Stimulated activated CD8-positive, alpha-beta memory T cell treated with anti-CD3 and anti-CD28 coated beads, Interleukin-15, amount 100 ng/mL, for 24 hours (primary cell): ENCODE measurements at places on chromosomes 7 and 10.

GRCh38 chr10:25068152-25069058 is 52.0 kb downstream of the THNSL1 start:
- no peak for DNase-seq

- DNase-seq = no peak
Measured at GRCh38 chr7:71775648-71776047, 636.5 kb downstream of the CALN1 start.

GRCh38 chr10:114837690-114838089 is 16.1 kb downstream of the FHIP2A start:
- DNase-seq = no peak

- no peak for DNase-seq
Measured at GRCh38 chr10:24449321-24449740, 240.4 kb downstream of the KIAA1217 start.

GRCh38 chr7:129611246-129612111 is at the start of gene NRF1:
Gene NRF1 (plus strand): TSS chr7:129611720. CDS start chr7:129657352, 45,632 bp downstream.
- peak; percentile 81 for DNase-seq

DNA sequence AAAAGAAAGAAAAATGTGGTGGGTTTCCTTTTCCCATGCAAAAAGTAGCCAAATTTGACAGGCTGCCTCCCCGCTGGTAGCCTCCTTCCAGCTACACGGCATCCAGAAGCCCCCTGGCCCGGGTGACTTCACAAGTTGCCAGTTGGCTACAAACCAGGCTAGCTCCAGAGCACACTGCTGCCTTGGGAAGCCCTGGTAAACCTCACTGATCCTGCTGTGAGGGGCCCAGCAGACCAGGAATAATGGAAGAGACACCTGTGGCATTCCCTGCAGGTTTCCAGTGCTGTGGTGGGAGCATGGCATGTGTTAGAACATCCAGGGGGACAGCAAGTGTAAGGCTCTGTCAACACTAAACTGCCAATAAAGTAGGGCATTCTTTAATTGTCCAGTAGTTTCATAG is 55.7 kb upstream of the TM9SF3 start:
- no peak for DNase-seq

DNA sequence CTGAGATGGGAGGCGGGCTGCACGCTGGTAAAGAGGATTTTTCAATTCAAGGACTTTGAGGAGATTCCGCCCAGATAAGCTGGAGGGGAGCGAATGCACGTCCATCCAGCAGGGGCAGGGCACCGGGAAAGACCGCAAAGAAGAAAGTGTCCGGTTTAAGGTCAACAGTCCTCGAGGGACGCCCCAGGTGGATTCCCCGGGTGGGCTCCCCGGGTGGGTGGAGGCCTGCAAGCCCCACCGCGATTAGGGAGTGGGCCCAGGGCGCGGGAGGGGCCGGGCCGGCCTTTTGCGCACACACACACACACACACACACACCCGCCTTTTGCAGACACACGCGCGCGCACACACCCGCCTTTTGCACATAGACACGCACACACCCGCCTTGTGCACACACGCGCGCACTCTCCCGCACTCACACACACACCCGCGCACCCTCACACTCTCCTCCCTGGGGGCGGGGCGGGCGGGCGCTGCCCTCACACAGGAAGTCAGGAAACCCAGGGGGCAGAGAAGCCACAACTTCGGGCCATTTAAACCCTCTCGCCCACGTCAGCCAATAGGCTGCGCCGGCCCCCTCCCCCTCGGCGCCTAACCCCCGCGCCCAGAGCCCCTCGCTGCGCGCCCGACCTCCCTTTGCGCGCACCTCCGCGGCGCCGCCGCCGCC is 615 bp downstream of the ARHGAP12 start:
- no peak for DNase-seq

GRCh38 chr7:43756368-43757072 is 2.0 kb upstream of the BLVRA start:
- DNase-seq = no peak
